ENCODE measurements at places on chromosomes 6 and 20.

GRCh38 chr20:17964073-17964472 is 4.5 kb downstream of the SNX5 start:
- DNase-seq: no peak

GRCh38 chr6:25922301-25922700 is 8.2 kb downstream of the SLC17A2 start:
- DNase-seq: no peak

- no peak for DNase-seq
Measured at GRCh38 chr20:57624124-57624523, 3.9 kb upstream of the ZBP1 start.

GRCh38 chr6:85490516-85491248 is 40.8 kb downstream of the NT5E start:
- DNase-seq: peak; percentile 74

DNA sequence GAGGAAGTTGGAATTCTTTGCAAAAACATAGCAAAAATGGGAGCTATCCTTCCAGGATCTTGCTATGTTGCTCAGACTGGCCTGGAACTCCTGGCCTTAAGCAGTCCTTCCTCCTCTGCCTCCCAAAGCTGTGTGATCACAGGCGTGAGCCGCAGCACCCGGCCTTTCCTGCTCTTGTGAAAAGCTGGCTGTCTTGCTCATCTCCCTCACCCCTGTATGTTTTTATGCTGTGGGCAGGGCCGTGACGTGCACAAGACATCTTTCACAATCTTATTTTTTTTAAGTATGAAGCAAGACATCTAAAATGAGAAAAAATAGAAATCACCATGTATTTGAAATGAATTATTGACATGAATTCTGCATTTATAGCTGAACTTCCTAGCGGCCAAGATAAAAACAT is 110.4 kb downstream of the SAMD5 start:
- DNase-seq: no peak

GRCh38 chr20:64079273-64080012 is at the start of gene RGS19:
Gene RGS19 (minus strand): TSS chr20:64079518. CDS start chr20:64076886, 2,632 bp downstream.
- peak; percentile 56 for DNase-seq

GRCh38 chr20:44997668-44998067 is 31.4 kb downstream of the STK4 start:
- DNase-seq: no peak

DNA sequence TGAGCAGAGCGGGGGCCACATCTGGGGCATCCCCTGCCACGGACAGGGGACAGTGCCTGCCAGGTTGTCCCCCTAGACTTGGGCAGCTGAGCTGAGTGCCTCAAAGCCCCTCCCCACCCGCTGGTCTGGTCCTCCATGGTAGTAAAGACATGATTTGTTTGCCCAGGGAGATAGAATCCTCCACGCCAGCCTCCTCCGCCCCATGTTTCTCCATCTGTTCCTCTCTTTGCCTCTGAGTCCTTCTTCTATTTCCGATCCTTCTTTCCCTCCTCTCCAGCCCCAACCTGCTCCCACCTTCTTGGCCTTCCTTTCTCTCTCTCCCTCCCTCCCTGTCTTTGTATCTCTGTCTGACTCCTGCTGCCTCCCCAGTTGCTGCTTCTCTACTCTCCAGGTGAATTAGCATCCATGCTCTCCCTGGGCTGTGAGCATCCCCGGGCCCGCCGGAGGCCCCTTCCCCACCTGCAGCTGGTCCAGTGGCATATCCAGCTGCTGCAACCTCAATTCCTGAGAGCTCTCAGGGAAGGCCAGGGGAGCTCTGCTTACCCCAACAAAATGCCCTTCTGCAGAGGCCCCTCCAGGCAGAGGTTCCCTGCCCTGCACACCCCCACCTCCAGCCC is 45.8 kb downstream of the CPNE5 start:
- no peak for DNase-seq

DNA sequence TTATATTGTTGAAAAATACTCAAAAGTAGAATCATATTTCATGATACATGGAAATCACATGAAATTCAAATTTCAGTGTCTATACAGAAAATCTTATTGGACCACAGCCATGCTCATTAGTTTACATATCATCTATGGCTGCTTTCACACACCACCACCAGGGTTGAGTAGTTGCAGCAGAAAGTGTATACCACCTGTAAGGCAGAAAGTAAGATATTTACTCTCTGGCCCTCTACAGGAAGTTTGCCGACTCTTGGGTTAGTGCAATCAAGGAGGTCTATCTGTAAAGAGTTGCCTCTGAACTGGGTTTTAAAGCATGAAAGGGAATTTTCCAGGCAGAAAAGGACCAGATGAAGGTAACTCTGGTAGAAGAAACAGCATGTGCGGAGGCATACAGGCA is 432.3 kb downstream of the DHX35 start:
- no peak for DNase-seq

DNA sequence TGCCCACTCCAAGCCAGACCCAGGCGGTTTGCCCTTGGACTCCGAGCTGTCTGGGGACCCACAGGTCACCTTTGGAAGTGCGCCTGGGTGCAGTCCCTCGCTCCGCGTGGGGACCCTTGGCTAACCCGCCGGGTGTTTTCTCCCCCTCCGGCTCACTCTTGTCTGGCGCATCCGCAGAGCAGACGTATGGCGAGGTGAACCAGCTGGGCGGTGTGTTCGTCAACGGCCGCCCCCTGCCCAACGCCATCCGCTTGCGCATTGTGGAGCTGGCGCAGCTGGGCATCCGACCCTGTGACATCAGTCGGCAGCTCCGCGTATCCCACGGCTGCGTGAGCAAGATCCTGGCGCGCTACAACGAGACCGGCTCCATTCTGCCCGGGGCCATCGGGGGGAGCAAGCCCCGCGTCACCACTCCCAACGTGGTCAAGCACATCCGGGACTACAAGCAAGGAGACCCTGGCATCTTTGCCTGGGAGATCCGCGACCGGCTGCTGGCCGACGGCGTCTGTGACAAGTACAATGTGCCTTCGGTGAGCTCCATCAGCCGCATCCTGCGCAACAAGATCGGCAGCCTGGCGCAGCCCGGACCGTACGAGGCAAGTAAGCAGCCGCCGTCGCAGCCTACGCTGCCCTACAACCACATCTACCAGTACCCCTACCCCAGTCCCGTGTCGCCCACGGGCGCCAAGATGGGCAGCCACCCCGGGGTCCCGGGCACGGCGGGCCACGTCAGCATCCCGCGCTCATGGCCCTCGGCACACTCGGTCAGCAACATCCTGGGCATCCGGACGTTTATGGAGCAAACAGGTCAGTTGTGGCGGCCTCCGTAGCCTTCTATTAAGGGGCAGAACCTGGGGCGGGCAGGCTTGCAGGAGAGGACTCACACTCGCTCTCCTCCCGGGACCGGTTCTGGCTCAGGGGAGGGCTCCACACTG is 1.1 kb downstream of the PAX1 start:
- DNase-seq: no peak
